ENCODE measurements at places on chromosomes 7 and 10.

DNA sequence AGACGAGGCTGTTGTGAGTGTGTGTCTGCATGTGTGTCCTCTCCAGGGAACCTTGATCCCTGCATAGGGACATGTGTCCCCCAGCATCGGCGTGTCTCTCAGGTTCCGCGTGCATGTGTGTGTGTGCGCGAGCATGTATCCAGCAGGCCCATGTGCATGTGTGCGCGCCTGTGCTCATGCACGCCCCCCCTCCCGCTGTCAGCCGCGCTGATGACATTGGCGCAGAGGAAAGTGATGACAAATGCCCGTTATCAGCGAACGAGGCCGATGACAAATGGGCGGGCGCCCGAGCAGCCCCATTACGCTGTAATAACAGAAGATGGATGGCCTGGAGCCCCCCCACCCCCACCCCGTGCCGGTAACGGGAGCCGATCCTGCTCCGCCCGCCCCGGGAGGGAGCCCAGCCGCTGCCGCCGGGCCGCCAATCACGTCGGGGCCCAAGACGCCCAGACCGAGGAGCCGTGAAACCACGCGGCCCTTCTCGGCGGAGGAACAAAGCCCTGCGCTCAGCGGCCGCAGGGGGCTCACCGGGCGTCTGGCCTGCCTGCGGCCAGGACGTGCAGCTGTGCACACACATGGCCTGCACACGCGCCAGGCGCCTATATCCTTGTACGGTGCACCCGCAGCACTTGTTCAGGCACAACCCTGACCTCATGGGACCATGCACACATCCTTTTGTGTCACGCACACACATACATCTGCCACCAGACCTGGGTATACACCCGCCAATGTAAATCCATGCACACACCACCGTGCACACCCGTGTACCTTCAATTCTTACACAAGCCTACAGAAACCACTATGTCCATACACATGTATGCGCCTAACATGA, 21.5 kb downstream of the POLL start:
- no peak for DNase-seq

GRCh38 chr10:30826679-30827078, 197.1 kb upstream of the LYZL2 start:
- DNase-seq: no peak

DNA sequence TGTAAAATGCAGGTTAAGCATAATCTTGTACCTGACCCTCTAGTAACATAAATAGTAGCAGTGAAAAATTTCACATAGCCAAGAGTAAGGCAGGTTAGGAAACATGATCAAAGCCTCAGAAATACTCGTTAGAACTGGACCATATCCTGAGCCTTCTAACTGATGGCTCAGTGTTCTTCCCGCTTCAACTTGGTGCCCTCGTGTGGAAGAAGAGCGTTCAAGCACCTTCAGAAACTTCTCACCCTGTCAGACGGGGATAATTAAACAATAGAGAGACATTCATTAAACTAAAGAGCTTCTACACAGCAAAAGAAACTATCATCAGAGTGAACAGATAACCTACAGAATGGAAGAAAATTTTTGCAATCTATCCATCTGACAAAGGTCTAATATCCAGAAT, 124.5 kb downstream of the MYOF start:
- no peak for DNase-seq

- DNase-seq: no peak
Measured at GRCh38 chr7:75630549-75630948, 108.2 kb downstream of the HIP1 start.

DNA sequence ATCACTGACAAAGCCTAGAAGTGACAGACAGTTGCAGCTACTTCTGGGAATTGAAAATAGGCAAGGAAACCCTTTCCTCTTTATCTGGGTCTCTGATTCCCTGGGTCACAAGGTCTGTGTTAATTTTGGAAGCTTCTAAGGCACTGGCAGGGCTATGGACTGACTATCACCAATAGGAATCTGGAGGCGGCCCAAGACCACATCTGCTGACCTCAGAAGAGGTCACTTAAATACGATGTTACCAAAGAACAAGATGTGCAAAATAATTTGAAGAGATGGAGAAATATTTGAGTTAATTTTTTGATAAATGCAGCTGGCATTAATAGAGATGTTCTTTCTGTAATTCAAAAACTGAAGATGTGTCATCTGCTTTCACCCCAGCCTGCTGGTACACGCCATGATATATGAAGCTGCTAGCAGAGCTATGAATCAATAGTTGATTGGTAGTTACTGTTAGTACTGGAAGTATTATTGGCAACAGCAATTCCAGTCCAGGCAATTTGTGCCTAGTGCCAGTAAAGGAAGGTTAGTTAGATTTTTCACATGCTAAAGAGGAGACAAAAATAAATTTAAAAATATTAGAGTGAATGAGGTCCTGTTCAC, 5.5 kb upstream of the STEAP4 start:
- DNase-seq: no peak

- no peak for DNase-seq
Measured at GRCh38 chr7:84218681-84219080, 24.1 kb upstream of the SEMA3A start.
